Subcutaneous adipose tissue (tissue), 4 donors: ENCODE measurements at places on chromosomes 16 and 17. TPM values are rescaled to one million over a fixed set of nuclear protein-coding genes. Genes with fewer than 3 reads are reported as not detected.

Gene RAB26
- not detected for total RNA-seq

Gene KCNH6
- not detected for total RNA-seq

Gene KRTAP1-5
- total RNA-seq: not detected

Gene TRIM65
- 26.0 TPM for total RNA-seq

Gene LAT
- 10.0 TPM for total RNA-seq

Gene TBC1D26
- total RNA-seq: not detected

Gene LLGL2
- total RNA-seq: 4.1 TPM

Gene HID1
- total RNA-seq: 3.2 TPM

Gene MMP2
- total RNA-seq: 781 TPM

Gene ADORA2B
- total RNA-seq: not detected

Gene AKAP10
- total RNA-seq: 42.7 TPM

Gene MMP25
- total RNA-seq: not detected

Gene KRT32
- total RNA-seq: not detected
